ENCODE measurements at places on chromosomes 7 and 10. TPM values are rescaled to one million over a fixed set of nuclear protein-coding genes. Genes with fewer than 3 reads are reported as not detected.

- no peaks in the 10 kb centered on the region for H3K4me1 ChIP-seq
- no peaks in the 10 kb centered on the region for H3K27me3 ChIP-seq
- H3K27ac ChIP-seq: peak overlapping the region; percentile 98
- H3K36me3 ChIP-seq: no peaks in the 10 kb centered on the region
- H3K4me3 ChIP-seq: peak overlapping the region; percentile 70
Observed at GRCh38 chr7:106111655-106112117, 426 bp downstream of the SYPL1 start.

RBP3 gene
- not detected for total RNA-seq

GPR22 gene
- total RNA-seq: not detected

DNA sequence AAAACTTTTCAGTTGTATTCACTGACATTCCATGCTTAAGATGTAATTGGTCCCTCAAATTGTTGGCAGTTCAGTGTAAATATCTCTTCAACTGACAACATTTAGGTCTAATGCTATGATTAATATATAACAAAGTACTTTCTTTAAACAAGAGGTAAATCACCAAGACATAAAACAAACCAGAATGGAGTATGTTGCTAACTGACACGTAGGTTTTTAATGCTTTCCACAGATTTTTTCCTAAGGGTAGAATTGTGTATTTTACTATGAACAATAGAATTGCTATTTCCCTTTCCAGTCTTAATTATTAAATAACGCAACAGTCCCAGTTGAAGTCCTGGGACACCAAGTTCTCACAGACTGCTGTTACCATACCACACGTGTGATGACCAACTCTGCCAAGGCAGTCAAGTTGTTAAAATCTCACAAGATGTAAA is 4.1 kb downstream of the JCAD start:
- no peaks in the 10 kb centered on the region for H3K27me3 ChIP-seq
- H3K36me3 ChIP-seq: no peaks in the 10 kb centered on the region
- H3K4me3 ChIP-seq: no peak overlapping the region
- no peaks in the 10 kb centered on the region for H3K4me1 ChIP-seq
- H3K27ac ChIP-seq: no peak overlapping the region

DNA sequence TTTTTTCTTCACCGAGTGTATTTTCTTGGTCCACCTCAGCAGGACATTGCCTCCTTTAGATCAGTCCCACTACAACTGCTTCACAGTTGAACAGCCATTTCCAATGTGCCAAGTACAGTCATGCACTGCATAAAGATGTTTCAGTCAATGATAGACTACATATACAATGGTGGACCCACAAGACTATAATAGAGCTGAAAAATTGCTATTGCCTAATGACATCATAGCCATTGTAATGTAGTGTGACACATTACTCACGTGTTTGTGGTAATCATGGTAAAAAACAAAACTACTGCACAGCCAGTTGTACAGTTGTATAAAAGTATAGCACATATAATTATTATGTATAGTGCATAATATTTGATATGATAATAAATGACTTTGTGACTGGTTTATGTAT is 113.8 kb upstream of the HPS1 start:
- no peak overlapping the region for H3K4me3 ChIP-seq
- H3K4me1 ChIP-seq: no peaks in the 10 kb centered on the region
- no peak overlapping the region for H3K27ac ChIP-seq
- H3K27me3 ChIP-seq: no peaks in the 10 kb centered on the region

DNA sequence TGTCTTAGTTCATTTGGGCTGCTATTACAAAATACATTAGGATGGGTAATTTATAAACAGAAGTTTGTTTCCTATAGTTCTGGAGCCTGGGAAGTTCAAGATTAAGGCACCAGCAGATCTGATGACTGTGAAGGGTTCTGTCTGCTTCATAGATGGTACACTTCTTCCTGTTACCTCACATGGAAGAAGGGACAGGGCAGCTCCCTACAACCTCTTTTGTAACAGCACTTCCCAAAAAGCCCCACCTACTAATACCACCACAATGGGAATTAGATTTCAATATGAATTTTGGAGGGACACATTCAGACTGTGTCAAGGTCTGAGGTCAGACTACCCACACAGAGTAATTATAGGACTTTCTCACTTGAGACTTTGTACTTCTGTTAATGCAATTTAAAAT is 260.3 kb downstream of the ARHGAP12 start:
- no peaks in the 10 kb centered on the region for H3K4me1 ChIP-seq
- H3K27me3 ChIP-seq: no peaks in the 10 kb centered on the region
- no peak for DNase-seq
- no peak overlapping the region for H3K4me3 ChIP-seq
- H3K27ac ChIP-seq: no peak overlapping the region
- no peaks in the 10 kb centered on the region for H3K36me3 ChIP-seq

- no peak overlapping the region for H3K4me3 ChIP-seq
- no peak overlapping the region for H3K27ac ChIP-seq
- no peaks in the 10 kb centered on the region for H3K36me3 ChIP-seq
- DNase-seq: no peak
- H3K4me1 ChIP-seq: no peaks in the 10 kb centered on the region
Observed at GRCh38 chr10:29541422-29542210, 93.2 kb downstream of the SVIL start.

NODAL gene
- total RNA-seq: not detected

DNA sequence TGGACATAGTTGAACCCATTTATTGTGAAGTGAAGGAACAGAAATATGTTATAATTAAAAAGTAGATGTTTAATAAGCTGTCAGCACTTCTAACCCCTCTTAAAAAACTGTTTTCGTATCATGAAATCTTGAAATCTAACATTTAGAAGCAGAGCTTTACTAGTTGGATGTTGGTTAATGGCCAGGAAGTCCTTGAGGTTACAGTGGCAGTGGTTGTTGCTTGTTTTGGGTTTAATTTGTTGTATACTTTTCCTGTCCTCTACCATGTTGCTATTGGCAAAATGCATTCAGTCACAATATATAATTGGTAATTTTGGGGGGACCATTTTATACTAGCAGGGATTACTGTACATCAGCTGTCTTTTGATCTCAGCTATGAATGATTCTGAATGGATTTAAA is 60.7 kb downstream of the EXOC4 start:
- no peaks in the 10 kb centered on the region for H3K4me1 ChIP-seq
- H3K27ac ChIP-seq: no peak overlapping the region
- no peaks in the 10 kb centered on the region for H3K27me3 ChIP-seq
- no peaks in the 10 kb centered on the region for H3K36me3 ChIP-seq
- no peak overlapping the region for H3K4me3 ChIP-seq

DNA sequence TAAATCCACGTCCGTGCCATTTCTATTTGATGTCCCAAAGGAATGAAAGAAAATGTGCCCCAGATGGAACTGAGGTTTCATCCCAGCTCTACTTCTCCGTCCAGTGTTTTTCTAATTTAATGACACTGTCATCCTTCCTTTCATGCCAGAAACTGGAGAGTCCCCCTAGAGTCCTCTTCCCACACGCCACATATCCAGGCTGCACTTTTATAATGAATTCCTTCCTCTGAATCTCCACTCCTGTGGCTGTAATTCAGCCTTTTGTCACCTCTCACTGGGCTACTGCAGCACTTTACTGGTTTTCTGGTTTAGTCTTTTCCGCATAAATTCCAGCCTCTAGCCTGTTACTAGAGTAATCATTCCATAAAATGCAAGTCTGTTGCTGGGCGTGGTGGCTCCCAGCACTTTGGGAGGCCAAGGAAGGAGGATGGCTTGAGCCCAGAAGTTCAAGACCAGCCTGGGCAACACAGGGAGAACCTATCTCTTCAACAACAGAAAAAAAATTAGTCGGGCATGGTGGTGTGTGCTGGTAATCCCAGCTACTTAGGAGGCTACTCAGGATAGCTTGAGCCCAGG is 142.6 kb upstream of the RHEB start:
- no peaks in the 10 kb centered on the region for H3K36me3 ChIP-seq
- no peak overlapping the region for H3K4me3 ChIP-seq
- no peaks in the 10 kb centered on the region for H3K4me1 ChIP-seq
- H3K27me3 ChIP-seq: no peaks in the 10 kb centered on the region
- no peak for DNase-seq

AFAP1L2 gene
- total RNA-seq: 0.86 TPM

DNA sequence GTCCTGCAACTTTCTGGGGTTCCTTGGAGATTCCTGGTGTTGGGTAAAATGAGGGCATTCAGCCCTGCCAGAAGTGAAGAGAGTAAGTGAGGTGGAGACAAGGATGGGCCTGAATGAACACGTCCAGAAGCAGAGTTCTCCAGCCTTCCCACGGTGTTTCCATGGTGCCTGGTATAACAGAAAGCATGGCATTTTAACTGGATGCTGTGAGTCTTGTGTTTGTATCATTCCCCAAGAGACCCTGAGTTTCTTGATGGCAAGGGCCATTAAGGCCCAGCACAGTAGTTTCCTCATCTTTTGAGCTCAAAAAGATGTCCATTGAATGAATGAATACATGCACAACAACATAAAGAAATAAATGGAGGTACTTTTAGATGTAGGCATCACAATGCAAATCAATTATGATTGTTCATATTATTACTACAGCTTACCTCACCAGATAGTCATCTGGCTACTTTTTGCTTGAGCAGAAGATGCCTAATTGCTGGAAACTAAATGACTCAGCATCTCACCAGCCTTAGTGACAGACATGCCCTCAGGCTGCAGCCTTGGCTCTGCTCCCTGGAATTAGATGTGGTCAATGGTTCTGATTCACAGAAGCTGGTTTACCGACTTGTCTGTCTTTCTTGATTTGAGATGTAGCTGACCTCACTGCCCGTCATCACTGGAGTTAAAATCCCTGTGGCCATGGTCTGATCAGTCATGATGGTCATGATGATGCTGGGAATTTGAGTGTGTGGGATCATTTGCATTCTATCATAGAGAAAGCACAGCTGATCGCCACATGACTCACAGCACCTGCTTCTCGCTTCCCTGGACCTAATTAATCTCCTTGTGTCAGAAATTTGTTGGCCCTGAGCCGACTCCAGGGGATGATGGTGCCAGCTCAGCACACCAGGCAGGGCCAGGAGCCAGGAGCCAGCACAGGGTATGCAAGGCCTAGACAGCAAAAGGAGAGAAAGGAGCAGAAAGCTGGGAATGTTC is 83.9 kb downstream of the CXCL12 start:
- H3K4me3 ChIP-seq: no peak overlapping the region
- H3K36me3 ChIP-seq: no peaks in the 10 kb centered on the region
- no peaks in the 10 kb centered on the region for H3K4me1 ChIP-seq
- H3K27ac ChIP-seq: no peak overlapping the region

GRCh38 chr10:24502006-24502405 is 221.7 kb downstream of the ARHGAP21 start:
- no peaks in the 10 kb centered on the region for H3K4me1 ChIP-seq
- no peaks in the 10 kb centered on the region for H3K27me3 ChIP-seq
- H3K36me3 ChIP-seq: peaks cover 56% of the 10 kb centered on the region
- DNase-seq: no peak

- no peaks in the 10 kb centered on the region for H3K27me3 ChIP-seq
- H3K4me3 ChIP-seq: no peak overlapping the region
- H3K27ac ChIP-seq: no peak overlapping the region
- no peak for DNase-seq
- no peaks in the 10 kb centered on the region for H3K36me3 ChIP-seq
- H3K4me1 ChIP-seq: no peaks in the 10 kb centered on the region
Observed at GRCh38 chr10:13505052-13505680, 23.6 kb downstream of the BEND7 start.

PNLIPRP1 gene
- not detected for total RNA-seq

GRCh38 chr10:89079961-89080360 is 89.4 kb downstream of the FAS start:
- H3K4me1 ChIP-seq: peaks cover 3% of the 10 kb centered on the region
- H3K4me3 ChIP-seq: no peak overlapping the region
- H3K27ac ChIP-seq: no peak overlapping the region
- H3K36me3 ChIP-seq: no peaks in the 10 kb centered on the region

- H3K36me3 ChIP-seq: no peaks in the 10 kb centered on the region
- H3K27me3 ChIP-seq: no peaks in the 10 kb centered on the region
- DNase-seq: no peak
- H3K4me1 ChIP-seq: peaks cover 2% of the 10 kb centered on the region
Observed at GRCh38 chr7:134829380-134829986, 50.0 kb downstream of the CALD1 start.

DNA sequence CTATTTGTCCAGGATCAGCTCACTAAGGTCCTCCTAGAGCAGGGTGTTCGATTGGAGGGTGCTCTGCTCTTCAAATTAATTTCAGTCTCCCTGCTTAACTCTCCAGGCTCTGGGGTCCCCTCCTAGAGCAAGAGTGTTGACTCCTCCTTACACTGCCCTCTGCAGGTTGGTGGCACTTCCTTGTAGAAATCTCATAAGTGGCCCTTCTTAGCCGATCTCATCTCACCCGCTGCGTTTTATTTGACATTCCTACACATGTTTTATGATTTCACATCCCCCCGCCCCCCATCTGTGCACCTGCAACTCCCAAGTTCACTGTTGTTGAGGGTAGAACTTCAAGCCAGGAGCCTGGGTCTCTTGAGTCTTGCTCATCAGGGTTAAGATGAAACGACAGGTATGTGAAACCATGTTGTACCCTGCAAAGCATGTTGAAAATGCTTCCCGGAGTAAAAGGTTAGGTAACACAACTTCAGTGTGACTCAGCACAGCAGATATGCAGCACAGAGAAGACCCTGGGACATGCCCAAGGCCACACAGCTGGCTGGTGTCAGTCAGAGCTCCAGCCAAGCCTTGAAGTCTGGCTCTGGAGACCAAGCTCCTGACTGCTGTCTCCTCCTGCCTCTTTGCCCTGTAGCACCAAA is 171.2 kb downstream of the PRKAG2 start:
- no peaks in the 10 kb centered on the region for H3K27me3 ChIP-seq
- H3K27ac ChIP-seq: peak overlapping the region; percentile 5
- no peak overlapping the region for H3K4me3 ChIP-seq
- no peak for DNase-seq
- H3K4me1 ChIP-seq: peaks cover 23% of the 10 kb centered on the region

DNA sequence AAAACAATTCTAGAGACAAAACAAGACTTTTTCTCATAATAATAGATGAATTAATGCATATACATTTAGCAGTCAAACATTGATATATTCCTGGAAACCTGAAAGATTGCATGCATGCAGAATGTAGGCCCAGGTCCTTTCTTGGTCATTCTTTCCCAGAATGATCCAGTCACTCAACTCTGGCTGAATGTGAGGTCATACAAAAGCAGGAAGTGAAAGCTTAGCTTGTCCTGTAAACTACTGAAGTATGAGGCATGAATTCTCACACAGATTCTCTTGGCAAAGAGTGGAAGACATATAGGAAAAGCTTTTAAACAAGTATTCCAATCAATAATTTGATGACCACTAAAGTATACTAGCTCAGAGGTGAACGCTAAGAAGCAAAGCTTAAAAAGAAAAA is 253.9 kb downstream of the PPP1R3A start:
- H3K27ac ChIP-seq: no peak overlapping the region
- no peaks in the 10 kb centered on the region for H3K36me3 ChIP-seq
- H3K4me3 ChIP-seq: no peak overlapping the region

Data from right lobe of liver (tissue), 6 donors.